Fibroblast of skin of left quadriceps (primary cell): ENCODE measurements at places on chromosomes 6 and 20.

- DNase-seq = peak; percentile 52
Measured at GRCh38 chr6:76885861-76886301, 577.4 kb downstream of the HTR1B start.

DNA sequence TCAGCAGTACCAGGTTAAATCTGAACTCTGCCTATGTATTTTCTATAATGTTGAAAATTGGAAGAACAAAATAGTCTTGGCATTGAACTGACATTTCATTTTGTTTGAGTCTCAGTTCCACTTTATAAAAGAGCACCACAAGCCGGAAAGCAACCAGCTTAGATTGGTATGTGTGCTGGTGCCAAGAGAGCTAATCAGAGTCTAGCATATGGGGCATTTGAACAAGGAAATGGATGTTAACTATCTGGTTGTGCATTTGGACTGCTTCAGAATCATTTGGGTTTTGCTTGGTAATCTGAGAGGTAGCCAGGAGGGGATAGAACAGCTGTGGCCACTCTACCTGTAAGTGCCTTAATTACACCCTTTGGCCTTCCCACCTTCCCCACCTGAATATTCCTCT is 184.8 kb downstream of the GRIK2 start:
- DNase-seq = no peak

- DNase-seq = peak; percentile 53
Measured at GRCh38 chr6:56868687-56869086, 86.2 kb upstream of the BEND6 start.

DNA sequence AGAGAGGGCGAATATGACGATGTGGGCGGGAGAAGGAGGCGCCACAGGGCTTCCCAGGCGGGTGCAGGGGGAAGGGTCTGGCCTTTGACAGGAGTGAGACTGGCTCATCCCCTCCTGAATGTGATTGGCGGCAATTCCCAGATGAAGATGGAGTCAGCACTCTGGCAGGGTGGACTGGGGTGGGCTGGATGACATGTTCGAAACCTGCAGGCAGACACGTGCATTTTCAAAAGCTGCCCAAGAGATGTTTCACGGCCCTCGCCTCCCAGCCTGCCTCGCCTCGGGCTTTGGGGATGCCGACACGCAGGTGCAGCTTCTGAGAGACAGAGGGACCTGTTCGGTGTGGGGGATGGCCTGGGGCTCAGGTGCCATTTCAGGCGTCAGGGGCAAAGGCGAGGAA is 66.8 kb upstream of the AFDN start:
- DNase-seq = no peak

DNA sequence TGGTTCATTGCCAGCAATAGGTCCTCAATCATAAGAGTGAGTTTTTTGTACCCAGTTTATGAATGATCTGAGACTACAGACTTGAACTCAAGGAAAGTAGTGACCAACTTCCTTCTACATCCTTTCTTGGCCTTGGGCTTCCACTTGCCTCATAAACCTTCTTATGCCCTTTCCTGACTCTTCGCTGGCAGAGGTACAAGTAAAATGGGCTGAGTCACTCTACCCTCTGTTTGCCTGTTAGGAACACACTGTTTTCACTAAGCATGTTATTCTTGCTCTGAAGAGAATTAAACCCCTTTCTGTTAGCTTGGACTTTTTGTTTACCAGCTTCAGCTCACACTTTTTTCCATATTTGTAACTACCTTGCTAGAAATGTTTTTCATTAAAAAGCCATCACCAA is 74.4 kb downstream of the PKHD1 start:
- DNase-seq = no peak

DNA sequence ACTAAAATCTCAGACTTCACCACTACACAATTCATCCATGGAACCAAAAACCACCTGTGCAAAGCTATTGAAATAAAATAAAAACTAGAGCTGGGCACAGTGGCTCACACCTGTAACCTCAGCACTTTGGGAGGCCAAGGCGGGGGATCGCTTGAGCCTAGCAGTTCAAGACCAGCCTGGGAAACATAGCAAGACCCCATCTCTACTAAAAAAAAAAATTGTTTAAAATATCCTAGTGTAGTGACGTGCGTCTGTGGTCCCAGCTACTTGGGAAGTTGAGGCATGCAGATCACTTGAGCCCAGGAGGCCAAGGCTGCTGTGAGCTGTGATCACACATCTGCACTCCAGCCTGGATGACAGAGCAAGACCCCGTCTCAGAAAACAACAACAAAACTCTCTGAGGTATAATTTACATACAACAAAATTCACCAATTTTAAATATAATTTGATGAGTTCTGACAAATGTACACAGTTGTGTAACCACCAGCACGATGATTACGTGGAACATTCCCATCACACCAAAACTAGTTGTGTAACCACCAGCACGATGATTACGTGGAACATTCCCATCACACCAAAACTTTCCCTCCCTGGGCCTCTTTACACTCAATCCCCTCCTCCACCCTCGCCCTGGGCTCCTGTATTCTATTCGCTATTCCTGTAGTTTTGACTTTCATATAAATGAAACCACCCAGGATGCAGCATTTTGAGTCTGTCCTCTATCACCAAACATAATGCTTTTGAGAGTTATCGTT is 107.5 kb downstream of the TAF4 start:
- no peak for DNase-seq

- no peak for DNase-seq
Measured at GRCh38 chr20:33687370-33687915, 1.3 kb upstream of the E2F1 start.

DNA sequence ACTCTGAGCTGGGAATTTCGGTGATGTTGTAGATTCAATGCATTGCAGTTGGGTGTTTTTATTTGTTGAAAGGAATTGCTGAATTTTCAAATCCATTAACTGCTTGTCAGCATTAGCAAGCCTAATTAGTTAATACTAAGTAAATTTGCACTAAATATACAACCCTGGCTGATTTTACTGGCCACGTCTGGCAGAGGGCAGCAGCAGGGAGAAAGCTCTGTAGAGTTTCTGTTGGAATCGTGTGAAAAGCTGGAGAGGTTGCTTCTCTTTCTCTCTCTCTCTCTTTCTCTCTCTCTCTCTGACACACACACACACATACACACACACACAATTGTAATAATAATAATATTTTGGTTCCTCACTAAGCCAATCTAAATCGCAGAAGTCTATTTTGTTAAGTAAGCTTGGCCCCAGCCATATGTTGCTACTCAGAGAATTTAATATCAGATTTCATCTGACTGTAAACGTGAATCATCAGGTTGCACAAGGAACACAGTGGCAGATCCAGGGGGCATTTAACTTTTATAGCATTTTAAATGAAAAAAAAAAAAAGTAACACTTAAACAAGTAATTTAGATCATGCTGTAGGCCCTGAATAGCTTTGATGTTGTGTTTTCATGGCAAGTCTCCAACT is 289.5 kb downstream of the ESR1 start:
- peak; percentile 88 for DNase-seq

DNA sequence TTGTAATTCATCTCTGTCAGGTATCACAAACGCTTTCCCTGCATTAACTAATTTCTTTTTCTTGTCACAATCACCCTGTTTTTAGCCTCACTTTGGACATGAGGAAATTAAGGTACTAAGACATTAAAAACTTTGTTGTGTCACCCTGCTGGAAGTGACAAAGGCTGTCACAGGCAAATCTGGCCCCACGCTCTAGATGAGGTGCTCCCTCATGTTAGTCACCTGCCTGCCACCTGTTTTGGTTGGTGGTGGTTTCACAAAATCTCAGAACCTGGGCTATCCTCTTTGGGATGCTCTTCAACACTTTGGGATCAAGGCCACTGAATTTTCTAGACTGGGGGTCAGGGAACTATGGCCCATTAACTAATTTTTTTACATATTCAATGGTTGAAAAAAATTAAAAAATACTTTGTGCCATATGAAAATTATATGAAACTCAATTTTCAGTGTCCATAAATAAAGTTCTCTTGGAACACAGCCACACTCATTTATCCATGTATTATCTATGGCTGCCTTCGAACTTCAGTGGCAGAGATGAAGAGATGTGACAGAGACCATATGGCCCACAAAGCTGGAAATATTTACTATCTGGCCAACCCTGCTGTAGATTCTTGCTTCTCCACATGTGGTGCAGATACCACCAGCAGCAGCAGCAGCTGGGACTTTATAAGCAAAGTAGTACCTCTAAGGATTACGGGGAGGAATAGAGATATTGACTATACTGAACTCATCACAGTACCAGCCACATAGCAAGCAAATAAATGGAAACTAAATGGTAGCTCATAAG is 16.1 kb upstream of the TNFAIP3 start:
- DNase-seq = no peak

- peak; percentile 26 for DNase-seq
Measured at GRCh38 chr6:6843057-6843627, 254.6 kb downstream of the LY86 start.

GRCh38 chr6:128167552-128167951 is 266.7 kb upstream of the THEMIS start:
- DNase-seq = no peak

DNA sequence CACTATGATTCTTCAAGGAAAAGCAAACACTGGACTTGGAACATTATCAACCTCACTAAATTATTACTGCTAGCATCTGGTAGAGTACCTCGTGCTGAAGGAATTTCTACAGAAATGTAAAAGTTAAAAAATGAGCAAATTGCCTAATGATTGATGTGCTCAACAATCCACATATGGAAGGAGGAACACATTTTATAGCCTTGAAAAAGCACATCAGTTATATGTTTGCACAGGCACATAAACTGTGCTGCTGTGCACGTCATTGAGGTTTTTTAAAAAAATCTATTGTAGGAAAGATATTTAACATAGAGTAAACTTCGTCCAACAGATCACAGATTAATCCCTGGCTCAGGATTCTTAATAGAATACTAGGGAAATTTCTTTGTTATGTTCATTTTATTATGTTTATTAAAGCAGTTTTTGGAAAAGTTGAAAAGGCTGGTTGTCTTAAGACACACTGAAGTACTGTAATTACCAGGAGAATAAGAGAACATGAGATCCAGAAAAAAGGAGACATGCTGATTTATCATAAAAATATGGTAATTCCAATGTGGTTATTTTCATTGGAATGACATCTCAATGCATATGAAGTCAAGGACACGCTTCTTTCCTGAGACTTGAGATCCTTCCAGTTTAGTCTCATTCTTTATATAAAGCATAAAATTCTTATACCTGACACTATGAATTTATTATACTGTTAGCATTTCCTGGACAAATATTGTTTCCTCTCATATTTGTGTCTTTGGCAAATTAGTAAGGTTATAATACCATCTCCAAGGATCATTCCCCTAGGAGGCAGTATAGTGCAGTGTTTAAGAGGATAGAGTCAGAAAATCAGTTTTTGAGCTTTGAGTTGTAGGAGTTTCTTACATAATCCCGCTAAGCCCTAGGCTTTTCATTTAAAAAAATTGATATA is 511.1 kb downstream of the TENT5A start:
- peak; percentile 97 for DNase-seq

GRCh38 chr20:2840967-2841531 is 504 bp downstream of the VPS16 start:
- DNase-seq = no peak

DNA sequence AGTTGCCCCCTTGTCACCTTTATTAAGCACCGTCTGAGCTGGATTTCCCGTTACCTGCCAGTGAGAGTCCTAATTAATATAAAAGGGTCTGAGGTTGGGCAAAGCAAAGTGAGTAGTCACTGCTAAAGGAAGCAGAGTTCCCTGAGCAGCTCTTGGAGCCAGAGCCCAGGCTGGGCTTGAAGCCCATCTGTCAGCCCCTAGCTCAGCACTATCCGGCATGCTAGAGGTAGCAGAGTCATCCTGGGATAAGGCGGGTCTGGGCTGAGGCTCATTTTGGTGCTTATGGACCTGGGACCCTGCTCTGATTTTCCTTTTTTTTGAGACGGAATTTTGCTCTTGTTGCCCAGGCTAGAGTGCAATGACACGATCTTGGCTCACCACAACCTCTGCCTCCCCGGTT is 46.2 kb downstream of the ADNP start:
- no peak for DNase-seq

GRCh38 chr20:19047040-19047950 is 165.1 kb upstream of the SLC24A3 start:
- DNase-seq = no peak

- DNase-seq = no peak
Measured at GRCh38 chr6:106439459-106439858, 78.9 kb downstream of the CRYBG1 start.

DNA sequence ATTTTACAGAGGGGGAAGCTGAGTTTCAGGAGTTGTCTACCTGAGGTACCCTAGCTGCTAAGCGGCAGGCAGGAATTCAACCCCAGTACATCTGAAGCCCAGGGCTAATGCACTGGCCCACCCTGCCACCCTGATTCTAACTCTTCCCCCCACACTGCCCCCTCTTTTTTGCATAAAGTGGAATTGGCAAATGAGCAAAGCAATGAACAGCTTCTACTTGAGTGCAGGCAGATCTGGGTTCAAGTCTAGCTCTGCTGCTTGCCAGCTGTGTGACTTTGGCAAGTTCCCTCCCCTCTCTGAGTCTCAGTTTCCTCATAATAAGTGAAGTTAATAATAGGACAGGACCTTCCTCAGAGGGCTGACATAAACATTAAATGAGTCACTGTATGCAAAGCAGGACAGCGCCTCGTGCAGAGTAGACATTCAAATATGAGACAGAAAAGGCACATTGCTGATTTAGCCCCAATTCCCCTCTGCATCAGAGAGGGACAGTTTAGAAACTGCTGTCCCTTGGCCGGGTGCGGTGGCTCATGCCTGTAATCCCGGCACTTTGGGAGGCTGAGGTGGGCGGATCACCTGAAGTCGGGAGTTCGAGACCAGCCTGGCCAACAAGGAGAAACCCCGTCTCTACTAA is 4.7 kb downstream of the ADA start:
- DNase-seq = no peak

DNA sequence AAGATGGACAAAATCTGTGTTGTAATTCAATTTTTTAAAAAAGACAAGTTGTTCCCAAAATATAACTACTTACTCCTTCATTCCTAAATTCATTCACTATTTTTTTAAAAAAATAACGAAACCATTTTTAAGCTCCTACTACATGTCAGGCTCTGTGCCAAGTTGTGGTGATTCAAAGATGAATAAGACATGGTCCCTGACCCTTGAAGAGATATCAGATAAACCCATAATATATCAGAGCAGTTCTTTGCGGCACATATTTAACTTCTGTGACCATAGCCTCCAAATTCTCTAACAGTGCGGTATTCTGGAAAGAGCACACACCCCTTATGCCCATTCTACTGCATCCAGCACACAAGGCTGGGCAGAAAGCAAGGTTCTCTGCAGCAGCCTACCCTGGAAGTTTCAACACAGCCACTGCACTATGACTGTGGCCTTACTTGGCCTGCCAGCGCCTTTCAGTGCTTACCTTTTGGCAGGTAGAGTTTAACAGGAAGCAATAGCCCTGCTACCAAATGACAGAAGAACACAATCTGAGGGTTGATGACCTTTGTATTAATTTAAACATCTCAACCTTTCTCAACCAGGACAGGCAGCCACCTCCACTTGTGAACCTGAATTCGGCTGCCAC is 406.5 kb downstream of the BTBD9 start:
- no peak for DNase-seq

- no peak for DNase-seq
Measured at GRCh38 chr6:19070520-19070919, 683.4 kb downstream of the RNF144B start.

- DNase-seq = no peak
Measured at GRCh38 chr6:135506270-135506997, 8.9 kb upstream of the AHI1 start.
